ENCODE measurements at places on chromosomes 5 and 9. TPM values are rescaled to one million over a fixed set of nuclear protein-coding genes. Genes with fewer than 3 reads are reported as not detected.

Gene C5orf58
- not detected for total RNA-seq

Gene GARIN3
- total RNA-seq = not detected

DNA sequence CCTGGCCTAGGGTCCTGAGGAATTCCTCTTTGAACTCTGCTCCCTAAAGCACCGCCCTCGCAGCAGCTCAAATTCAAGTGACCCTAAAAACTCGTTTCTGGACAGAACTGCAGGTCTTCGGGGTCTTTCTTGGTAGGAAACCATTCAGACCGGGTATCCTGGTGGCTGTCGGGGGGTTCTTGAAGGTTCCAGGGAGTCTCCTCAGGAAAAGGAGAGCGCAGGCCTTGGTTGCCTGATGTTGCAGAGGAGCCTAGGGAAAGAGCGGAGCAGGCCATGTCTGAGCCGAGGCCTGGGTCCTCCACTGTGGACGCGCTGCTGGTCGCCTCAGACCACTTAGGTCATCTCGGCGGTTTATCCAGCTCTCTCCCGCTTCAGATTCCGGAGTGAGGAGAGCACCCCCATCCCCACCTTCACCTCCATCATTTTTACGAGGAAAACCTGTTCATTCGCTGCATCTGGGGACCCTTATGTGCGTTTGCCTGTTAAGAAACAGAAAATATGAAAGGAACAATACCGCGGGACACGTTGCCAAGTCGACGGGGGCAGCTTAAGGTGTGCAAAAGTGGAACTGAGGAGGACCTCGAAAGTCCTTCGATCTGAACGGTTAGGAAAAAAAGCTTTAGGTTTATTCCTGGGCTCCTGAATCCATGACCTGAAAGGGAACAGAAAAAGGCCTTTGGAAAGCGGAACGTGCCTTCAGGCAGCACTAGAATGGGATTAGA lies 299.4 kb downstream of the PARP8 start:
- no peaks in the 10 kb centered on the region for H3K36me3 ChIP-seq
- no peak overlapping the region for H3K27ac ChIP-seq
- DNase-seq = no peak
- no peak overlapping the region for H3K4me3 ChIP-seq
- H3K4me1 ChIP-seq = peaks cover 37% of the 10 kb centered on the region
- H3K27me3 ChIP-seq = peaks cover 69% of the 10 kb centered on the region

- peaks cover 39% of the 10 kb centered on the region for H3K4me1 ChIP-seq
- H3K27me3 ChIP-seq = peaks cover 5% of the 10 kb centered on the region
- peak overlapping the region; percentile 89 for H3K4me3 ChIP-seq
- H3K36me3 ChIP-seq = peaks cover 44% of the 10 kb centered on the region
- H3K27ac ChIP-seq = peak overlapping the region; percentile 83
- no peak for DNase-seq
These were observed 971 bp downstream of the PHYKPL start for GRCh38 chr5:178231539-178232123.

Gene GADD45G
- total RNA-seq = 0.24 TPM

Gene ZNF354C
- 3.8 TPM for total RNA-seq

DNA sequence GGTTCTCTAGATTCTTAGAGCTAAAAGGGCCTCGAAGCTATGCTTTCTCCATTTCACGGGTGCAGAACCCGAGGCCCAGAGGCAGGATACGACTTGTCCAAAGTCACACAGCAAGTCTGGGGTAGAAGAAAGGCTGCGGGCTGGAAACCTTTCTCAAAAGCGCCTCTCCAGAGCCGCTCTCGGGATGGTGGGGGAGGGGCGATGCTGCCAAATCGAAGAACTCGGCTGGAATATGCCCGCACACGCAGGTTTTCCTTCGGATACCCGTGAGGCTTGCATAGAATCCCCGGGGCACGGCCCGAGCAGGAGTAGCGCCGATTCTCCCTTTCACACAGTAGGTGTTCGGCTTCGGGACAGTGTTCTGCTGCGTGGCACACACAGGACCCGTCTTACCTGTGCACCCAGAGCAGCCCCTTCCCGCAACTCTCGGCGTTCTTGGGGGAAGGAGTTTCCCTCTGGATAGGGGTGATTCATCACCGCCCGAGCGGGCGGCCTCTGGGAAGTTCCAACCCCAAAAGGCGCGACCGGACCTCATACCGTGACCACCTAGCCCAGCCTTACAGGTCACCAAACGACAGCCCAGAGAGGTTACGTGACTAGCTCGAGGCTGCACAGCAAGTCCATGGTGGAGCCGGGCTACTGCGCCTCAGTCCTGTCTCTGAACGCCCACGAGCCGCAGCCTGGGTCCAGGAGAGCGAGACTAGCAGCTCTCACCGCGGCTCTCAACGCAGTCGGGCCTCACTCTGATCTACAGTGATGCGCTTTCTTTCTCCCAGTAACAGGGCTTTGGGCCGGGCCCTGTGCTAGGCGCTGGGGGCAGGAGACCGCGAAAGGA lies 4.1 kb downstream of the PAX5 start:
- no peak overlapping the region for H3K27ac ChIP-seq
- H3K27me3 ChIP-seq = peaks cover 65% of the 10 kb centered on the region
- DNase-seq = no peak

DNA sequence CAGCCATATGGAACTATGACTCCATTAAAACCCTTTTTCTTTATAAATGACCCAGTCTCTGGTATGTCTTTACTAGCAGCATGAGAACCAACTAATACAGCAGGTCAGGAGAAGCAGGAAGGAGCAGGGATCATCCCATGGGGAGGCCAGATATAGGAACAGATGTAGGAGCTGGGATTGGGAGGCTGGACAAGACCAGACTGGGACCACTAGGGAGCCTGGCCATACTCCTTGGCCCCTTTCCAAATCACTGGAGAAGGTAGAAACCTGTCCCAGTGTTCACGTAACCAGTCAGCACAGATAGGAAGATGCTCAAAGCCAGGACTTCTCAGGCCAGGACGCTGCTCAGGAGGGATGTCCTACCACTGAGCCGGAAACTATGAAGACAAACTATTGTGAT lies 95.5 kb downstream of the LMX1B start:
- DNase-seq = no peak
- no peak overlapping the region for H3K27ac ChIP-seq
- H3K4me3 ChIP-seq = no peak overlapping the region
- H3K27me3 ChIP-seq = peaks cover 15% of the 10 kb centered on the region
- no peaks in the 10 kb centered on the region for H3K36me3 ChIP-seq

DNA sequence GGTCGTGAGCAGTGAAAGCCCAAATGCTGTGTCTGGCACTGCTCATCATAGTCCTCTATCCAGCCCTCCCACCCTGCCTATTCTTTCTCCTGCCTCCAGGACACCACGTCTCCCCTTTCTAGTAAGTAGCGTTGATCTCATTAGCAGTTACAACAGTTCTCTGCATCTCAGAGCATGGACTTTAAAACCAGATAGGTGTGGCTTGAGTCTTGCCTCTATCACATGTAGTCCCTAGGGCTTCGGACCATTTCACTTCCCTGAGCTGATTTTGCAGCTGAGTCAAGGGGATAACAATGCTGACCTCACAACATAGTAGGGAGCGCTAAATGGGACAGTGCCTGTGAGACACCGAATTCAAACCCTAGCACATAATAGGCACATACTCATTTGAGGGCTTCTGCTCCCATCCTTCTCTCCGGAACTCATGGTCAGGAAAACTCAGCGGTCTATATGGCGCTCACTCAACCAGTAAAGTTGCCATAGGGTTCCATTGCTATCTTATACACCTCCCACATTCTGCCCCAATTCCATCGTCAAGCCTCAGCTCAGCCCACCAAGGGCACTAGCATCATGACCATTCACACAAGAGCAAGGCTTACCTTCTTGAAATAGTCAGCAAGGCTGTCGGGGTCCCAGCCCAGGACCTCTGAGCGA lies 515 bp downstream of the LCP2 start:
- H3K4me3 ChIP-seq = no peak overlapping the region
- H3K4me1 ChIP-seq = no peaks in the 10 kb centered on the region
- H3K36me3 ChIP-seq = no peaks in the 10 kb centered on the region
- H3K27ac ChIP-seq = no peak overlapping the region

GRCh38 chr5:115686051-115686737 lies 60.4 kb upstream of the TMED7 start:
- no peak overlapping the region for H3K27ac ChIP-seq
- H3K36me3 ChIP-seq = no peaks in the 10 kb centered on the region
- peaks cover 5% of the 10 kb centered on the region for H3K27me3 ChIP-seq

DNA sequence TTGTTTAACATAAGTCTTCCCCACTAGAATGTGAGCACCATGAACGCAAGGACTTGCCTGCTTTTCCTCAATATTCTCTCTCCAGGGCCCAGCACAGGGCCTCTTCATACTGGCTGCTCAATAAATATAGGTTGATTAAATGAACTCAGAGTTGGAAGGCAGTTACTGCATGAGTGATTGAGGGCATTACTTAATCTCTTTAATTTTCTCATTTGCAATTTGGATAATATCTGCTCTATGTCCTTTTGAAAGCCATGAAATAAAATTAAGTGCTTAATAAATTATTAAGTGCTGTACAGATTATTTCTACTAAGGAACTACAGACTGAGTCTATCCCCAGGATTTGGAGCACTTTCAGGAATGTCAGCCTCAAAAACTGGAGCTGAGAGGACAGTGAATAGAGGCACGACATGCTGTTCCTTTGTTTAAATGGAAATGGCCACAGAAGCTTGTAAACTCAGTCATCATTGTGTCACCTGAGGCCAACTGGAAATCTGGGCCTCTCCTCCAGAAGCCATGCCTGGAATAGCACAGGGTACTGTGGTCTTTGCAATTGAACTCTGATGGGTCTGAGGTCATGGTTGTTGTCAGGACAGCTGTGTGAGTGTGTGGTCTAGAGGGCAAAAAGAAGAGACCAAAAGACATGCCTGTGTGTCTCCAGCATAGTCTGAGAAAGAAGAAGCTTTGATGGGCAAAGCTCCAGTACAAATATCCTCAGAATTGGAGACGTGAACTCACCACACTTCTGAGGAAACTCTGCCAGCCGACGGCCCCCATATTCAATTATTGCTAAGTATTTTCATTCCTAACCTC lies 86.1 kb downstream of the SH3TC2 start:
- peak overlapping the region; percentile 76 for H3K27ac ChIP-seq
- DNase-seq = peak; percentile 86
- 0 out of 2 replicates have a peak overlapping the region, but pooled peaks have one; percentile 6 for H3K4me3 ChIP-seq

Gene GNA14
- not detected for total RNA-seq

Gene CENPH
- total RNA-seq = 20.1 TPM

Gene RBM22
- total RNA-seq = 29.9 TPM

DNA sequence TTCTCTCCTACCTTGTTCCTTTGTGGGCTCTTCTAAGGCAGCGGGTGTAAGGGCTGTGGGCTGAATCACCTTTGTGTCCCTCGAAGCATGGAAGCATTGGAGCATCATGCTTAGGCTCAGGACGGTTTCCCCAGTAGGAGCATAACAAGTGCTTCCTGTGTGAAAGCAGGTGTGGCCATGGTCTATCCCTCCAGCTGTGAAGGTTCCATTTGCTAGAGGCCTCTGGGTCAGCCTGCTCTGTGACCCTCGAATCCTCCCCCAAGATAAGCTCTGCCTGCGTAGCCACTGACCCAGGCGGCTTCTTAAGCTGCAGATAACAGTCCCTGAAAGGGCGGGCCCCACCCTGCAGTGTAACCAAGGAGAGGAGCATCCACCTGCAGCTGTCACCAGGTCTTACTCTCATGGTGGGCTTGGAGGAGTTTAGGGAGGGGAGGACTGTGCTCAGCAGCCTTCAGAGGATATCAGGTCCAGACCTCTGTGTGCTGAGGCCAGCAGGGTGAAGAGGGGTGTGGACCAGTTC lies 8.4 kb upstream of the NDST1 start:
- DNase-seq = no peak
- no peak overlapping the region for H3K4me3 ChIP-seq
- H3K27me3 ChIP-seq = peaks cover 7% of the 10 kb centered on the region
- H3K36me3 ChIP-seq = peaks cover 26% of the 10 kb centered on the region
- H3K4me1 ChIP-seq = peaks cover 84% of the 10 kb centered on the region
- peak overlapping the region; percentile 30 for H3K27ac ChIP-seq

DNA sequence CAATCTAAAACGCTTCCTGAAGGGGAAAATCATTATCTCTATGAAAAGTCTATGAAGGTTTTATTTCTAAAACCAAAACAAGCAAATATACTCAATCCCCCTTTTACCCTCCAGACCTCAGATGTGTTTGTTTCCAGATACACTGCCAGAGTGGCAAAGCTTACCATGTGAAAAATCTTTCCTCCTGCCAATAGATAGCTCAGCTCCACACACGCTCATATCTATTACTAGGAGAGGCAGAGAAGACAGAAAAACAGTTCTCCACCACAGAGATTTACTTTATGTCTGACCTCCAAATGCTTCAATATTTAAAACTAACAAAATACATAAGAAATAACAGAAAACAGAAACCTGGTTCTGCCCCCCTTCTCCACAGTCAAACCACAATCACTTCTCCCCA lies 7.0 kb downstream of the IRX2 start:
- H3K4me1 ChIP-seq = peaks cover 12% of the 10 kb centered on the region
- peaks cover 2% of the 10 kb centered on the region for H3K27me3 ChIP-seq
- H3K4me3 ChIP-seq = no peak overlapping the region

Gene MARCOL
- total RNA-seq = not detected

DNA sequence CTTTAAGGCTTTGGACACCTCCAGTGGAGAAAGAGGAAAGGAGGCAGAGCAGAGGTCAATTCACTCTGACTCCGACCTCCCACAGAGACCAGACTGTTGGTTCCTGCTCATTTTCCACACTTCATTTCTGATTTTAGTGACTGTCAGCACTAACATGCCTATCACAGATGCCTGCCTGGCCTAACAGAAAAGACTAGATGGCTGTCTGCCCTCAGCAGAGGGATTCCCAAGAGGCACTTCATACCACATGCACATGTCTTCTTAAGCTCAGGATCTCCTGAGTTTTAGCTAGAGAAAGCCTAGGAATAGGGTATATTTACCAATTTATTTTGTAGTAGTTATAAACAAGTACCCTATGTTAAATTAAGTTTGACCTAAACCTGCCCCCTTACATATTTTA lies 336.0 kb downstream of the ENC1 start:
- no peak overlapping the region for H3K4me3 ChIP-seq
- no peaks in the 10 kb centered on the region for H3K4me1 ChIP-seq
- no peaks in the 10 kb centered on the region for H3K27me3 ChIP-seq
- H3K27ac ChIP-seq = no peak overlapping the region
- DNase-seq = no peak
- no peaks in the 10 kb centered on the region for H3K36me3 ChIP-seq

Gene SPINK4
- total RNA-seq = not detected

DNA sequence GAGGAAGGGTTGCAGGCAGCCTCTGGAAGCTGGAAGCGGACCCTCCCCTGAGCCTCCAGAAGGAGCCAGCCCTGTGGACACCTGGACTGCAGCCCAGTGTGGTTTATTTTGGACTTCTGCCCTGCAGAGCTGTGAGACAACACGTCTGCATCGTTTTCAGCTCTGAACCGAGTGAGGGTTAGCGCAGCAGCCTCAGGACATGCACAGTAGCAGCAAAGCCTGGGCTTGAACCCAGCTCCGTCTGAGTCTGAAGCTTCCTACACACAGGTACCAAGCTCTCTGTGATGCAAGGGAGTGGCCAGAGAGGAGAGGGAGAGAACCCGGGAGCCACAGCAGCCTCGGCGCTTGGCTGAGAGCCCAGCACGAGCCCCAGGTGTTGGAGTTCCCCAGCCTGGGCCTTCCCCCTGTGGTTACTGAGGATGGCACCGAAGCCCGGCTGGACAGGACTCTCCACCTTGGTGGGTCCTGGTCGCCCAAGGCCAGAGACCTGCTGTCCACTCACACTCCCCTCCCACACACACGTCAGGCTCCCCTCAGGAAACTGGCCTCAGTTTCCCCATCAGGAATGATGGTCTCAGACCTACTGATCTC lies 128.2 kb downstream of the OLFM1 start:
- peaks cover 9% of the 10 kb centered on the region for H3K27me3 ChIP-seq
- H3K27ac ChIP-seq = no peak overlapping the region
- no peak for DNase-seq
